Panc1 (cell line): ENCODE measurements at places on chromosomes 2 and 18. TPM values are rescaled to one million over a fixed set of nuclear protein-coding genes. Genes with fewer than 3 reads are reported as not detected.

DNA sequence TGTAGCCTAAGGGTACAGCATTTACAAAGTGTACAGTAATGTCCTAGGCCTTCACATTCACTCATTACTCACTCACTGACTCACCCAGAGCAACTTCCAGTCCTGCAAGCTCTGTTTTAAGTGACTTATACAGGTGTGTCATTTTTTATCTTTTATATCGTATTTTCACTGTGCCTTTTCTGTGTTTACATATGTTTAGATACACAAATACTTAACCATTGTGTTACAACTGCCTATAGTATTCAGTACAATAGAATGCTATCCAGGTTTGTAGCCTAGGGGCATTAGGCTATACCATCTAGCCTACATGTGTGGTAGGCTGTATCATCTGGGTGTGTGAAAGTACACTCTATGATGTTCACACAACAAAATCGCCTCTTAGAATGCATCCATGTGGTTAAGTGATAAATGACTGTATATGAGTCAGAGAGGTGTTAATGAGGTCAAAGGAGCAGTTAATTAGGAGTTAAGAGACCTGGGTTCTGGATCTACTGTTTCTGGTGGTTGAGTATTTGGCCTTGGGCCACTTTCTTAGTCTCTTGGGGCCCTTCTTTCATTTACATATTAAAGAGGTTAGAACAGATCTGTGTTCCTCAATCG lies 149.1 kb downstream of the GREB1L start:
- H3K27ac ChIP-seq: no peak overlapping the region
- no peaks in the 10 kb centered on the region for H3K27me3 ChIP-seq
- H3K4me1 ChIP-seq: no peaks in the 10 kb centered on the region; the same call in 1 of the 2 replicates
- H3K36me3 ChIP-seq: no peaks in the 10 kb centered on the region

DNA sequence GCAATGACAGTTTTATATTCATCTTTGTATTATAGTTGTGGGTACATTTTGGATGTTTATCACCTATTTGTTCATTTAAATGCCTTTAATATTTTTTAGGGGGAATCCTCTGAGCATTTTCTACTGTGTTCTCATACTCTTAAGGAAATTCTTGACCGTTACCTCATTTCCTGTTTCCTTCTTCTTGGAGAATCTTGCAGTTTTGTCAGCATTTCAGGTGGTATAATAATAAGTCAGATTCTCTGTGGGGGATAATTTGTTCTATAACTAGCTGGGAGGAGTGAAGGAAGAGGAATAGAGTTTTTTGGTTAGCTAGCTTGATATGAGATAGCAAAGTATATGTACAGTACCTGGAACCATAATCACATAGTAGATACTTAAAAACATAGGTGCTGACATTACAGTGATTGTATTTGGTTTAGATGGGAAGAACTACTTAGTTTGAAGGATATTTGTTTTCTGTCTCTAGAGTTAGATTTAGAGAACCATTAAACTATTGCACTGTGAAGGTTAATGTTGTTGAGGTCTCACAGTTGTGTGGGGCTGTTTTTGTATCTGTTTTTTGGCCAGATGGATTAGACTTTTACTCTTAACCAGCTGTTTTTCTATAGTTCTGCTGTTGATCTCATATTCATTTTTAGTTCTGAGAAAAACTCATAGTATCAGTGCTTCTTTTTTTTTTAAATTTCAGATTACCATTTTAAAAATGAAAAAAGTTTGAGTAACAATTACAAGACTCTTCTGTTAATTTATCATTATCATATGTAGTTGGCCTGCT lies 14.2 kb downstream of the MTX2 start:
- H3K27ac ChIP-seq: no peak overlapping the region
- H3K4me3 ChIP-seq: no peak overlapping the region
- DNase-seq: no peak
- H3K36me3 ChIP-seq: no peaks in the 10 kb centered on the region
- no peaks in the 10 kb centered on the region for H3K4me1 ChIP-seq

DNA sequence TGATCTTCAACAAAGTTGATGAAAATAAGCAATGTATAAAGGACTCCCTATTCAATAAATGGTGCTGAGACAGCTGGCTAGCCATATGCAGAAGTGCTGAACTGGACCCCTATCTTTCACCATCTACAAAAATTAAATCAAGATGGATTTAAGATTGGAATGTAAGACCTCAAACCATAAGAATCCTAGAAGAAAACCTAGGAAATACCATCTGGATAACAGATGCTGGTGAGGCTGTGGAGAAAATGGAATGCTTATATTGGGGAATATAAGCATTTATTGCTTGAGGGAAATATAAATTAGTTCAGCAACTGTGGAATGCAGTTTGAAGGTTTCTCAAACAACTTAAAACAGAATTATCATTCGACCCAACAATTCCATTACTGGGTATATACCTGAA lies 89.6 kb downstream of the GCA start:
- H3K4me3 ChIP-seq: no peak overlapping the region

- H3K4me3 ChIP-seq: no peak overlapping the region
- no peaks in the 10 kb centered on the region for H3K36me3 ChIP-seq
- H3K27me3 ChIP-seq: no peaks in the 10 kb centered on the region
- no peak overlapping the region for H3K27ac ChIP-seq
- DNase-seq: no peak
These were observed 222.5 kb downstream of the PMAIP1 start for GRCh38 chr18:60122339-60122738.

DNA sequence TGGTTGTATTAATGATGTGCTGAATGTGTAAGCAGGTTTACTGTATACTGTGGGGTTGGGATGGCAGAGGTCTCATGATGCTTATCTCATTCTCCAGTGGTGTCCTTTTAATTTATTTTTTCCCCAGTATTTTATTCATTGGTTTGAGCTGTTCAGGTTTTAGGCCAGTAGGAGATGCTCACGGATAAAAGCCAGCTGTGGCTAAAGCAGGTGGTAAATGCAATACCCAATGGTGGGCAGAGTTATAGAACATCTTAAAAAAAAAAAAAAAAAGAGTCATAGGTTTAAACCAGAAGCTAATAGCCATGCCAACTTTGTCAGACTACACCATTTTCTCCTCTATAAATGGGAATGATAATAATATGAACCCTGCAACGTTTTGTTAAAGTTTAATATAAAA lies 57.8 kb upstream of the NEUROD1 start:
- no peak overlapping the region for H3K27ac ChIP-seq
- peaks cover under 1% of the 10 kb centered on the region; the same call in 1 of the 2 replicates for H3K4me1 ChIP-seq
- H3K4me3 ChIP-seq: no peak overlapping the region
- no peak for DNase-seq

DNA sequence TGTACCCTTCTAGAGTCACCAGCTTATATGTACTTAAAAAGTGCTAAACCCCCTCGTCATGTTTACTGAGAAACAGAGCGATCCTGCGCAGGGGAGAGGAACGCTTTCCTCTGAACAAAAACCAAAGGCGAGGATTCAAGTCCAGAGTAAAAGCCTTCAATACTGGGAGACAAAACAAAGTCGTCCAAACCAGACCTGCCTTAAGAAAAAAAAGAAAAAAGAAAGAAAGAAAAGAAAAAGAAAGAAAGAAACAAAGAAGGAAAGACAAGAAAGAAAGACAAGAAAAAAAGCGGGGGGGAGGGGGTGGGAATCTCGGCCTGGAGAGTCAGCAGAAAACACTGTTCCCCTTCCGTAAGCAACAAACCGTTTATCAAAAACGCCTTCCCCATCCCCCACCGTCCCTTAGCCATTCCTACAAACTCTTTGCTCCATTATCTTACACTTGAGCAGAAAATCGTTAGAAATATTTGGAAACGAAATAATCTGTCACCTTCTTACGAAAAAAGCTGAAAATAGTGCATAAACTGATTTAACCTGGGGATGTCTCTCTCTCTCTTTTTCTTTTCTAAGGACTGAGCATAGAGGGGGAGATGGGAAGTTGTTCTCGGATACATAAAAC lies 3.3 kb downstream of the PTGR3 start:
- DNase-seq: no peak
- H3K27ac ChIP-seq: peak overlapping the region; percentile 81
- peaks cover 43% of the 10 kb centered on the region for H3K4me1 ChIP-seq
- H3K27me3 ChIP-seq: no peaks in the 10 kb centered on the region

GRCh38 chr2:139077099-139077737 lies 297.0 kb upstream of the NXPH2 start:
- no peak overlapping the region for H3K4me3 ChIP-seq
- H3K27ac ChIP-seq: no peak overlapping the region
- no peaks in the 10 kb centered on the region for H3K36me3 ChIP-seq
- no peak for DNase-seq

DNA sequence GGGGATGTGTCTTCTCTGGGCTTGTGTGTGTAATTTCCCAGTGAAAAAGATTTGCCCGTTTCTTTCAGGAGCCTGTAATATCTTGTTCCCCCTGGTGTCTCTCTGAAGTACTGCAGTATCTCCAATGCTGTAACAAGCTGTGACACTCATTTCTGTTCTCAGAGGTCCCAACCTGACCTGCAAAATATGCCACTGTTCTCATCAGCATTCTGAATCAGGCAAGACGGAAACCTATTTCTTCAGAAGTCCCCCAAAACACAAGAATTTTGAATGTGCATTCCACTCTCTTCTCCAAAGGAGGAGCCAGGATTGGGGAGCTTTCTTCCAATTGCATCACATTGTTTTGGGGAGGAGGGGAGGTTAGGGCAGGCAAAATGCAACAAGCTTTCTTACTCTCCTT lies 77.0 kb upstream of the CNGA3 start:
- peak overlapping the region; percentile 70; the same call in 1 of the 2 replicates for H3K27ac ChIP-seq
- no peaks in the 10 kb centered on the region for H3K4me1 ChIP-seq
- H3K36me3 ChIP-seq: no peaks in the 10 kb centered on the region
- no peaks in the 10 kb centered on the region for H3K27me3 ChIP-seq
- no peak overlapping the region for H3K4me3 ChIP-seq

DNA sequence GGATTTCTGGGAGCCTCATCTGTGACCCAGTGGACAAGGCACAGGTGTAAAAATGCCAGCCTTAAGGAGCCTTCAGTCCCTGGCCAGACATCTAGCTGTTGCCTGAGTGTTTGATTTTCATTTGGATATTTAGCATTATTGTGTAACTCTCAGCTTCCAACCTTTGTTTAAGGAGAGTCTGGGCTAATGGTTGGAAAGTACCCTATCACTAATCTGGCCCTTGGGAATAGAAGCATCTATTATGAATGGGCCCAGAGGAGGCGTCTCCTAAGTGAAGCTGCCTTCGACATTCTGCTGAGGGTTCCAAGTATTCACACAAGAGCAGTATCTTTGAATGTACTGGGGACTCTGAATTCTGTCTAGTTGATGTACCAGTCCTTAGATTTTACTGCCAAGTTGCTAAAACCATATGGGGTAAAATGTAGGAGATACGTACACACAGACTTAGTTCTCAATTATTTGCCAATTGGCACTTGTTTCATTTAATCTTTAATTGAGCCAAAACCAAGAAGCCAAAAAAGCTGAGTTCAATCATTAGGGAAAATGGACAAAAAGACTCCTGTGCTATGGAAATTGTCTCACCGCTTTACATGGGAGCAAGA lies 7.2 kb upstream of the ANKRD29 start:
- DNase-seq: no peak
- H3K36me3 ChIP-seq: no peaks in the 10 kb centered on the region
- peaks cover 4% of the 10 kb centered on the region; the same call in 1 of the 2 replicates for H3K27me3 ChIP-seq
- no peak overlapping the region for H3K27ac ChIP-seq

DNA sequence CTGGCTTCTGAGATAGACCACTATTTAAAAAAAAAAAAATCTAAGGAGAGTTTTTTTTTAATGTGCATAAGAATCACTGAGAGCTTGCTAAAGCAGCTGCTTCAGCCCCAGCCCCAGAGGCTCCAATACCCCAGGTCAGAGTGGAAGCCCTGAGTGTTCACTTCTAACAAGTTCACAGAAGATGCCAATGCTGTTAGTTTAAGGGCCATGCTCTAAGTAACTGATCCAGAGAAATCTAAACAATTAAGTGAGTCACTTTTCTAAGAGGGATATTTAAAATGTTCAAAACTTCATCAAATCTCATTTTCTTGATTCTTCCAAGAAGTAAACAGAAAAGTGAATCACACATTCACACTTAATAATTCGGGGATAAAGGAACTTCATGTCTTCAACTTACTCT lies 126.4 kb upstream of the CD226 start:
- H3K27ac ChIP-seq: no peak overlapping the region
- H3K4me3 ChIP-seq: no peak overlapping the region
- H3K4me1 ChIP-seq: no peaks in the 10 kb centered on the region
- H3K27me3 ChIP-seq: no peaks in the 10 kb centered on the region
- peaks cover 5% of the 10 kb centered on the region for H3K36me3 ChIP-seq

- no peaks in the 10 kb centered on the region for H3K4me1 ChIP-seq
- no peaks in the 10 kb centered on the region for H3K36me3 ChIP-seq
- H3K27me3 ChIP-seq: no peaks in the 10 kb centered on the region
- no peak for DNase-seq
These were observed 16.1 kb downstream of the MTX2 start for GRCh38 chr2:176285321-176285720.

DNA sequence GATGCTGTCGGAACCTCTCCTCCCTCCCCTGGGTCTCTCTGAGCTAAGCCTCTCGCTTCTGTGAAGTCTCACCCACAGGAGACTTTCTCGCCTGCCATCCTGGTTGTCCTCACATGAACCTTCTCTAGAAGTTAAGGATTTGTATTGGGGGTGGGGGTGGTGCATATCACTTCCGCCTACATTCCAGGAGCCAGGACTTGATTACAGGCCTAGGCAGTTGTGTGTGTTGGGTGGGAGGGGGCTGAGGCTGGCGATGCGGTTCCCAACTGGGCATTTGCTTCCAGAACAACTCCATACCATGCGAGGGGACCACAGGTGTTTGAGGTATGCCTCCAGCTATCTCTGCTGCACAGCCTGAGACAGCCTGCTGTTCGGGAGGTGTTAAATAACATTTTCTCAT lies 56.8 kb upstream of the MGAT4A start:
- H3K27ac ChIP-seq: no peak overlapping the region
- no peak for DNase-seq
- no peaks in the 10 kb centered on the region for H3K36me3 ChIP-seq
- no peak overlapping the region for H3K4me3 ChIP-seq

DNA sequence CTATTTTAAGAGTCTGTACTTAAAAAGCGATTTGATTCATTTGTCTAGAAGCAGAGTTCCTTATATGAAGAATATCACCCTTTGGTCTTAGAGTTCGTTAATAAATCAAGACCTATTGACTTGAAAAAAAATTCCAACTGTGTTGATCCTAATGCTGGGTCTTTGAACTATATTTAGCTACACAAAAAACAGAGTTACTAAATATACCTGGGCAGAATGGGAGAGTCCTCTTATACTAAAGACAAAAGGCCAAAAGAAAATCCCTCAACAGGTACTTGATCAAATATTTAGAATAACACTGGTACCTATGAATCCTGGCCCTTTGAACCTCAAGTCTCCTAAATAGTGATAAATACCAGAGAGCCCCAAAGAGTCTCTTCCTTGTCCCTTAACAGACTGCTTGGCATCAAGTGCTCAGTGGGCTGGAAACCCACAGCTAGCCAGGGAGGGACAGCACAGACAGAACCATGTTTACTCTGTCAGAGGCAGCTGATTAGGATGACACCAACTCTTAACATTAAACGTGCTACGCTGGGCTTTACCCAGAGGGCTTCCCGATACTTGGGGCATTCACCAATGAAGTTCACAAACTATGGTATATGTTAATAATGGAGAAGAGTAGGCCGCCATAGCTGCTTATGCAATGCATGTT lies 95.1 kb downstream of the FIGN start:
- DNase-seq: no peak
- H3K27ac ChIP-seq: no peak overlapping the region
- H3K4me3 ChIP-seq: no peak overlapping the region

- no peak overlapping the region for H3K27ac ChIP-seq
- no peak for DNase-seq
- H3K4me3 ChIP-seq: peak overlapping the region; percentile 43
These were observed 5.2 kb downstream of the PROC start for GRCh38 chr2:127423478-127423843.

Gene ZNF804A
- 2.2 TPM for total RNA-seq

Gene REG3A
- not detected for total RNA-seq

Gene CNDP1
- total RNA-seq: not detected
